ENCODE measurements at places on chromosomes 2 and 18. TPM values are rescaled to one million over a fixed set of nuclear protein-coding genes. Genes with fewer than 3 reads are reported as not detected.

The NBAS gene
- 98.8 TPM for total RNA-seq

The RELCH gene
- 29.1 TPM for total RNA-seq

The COBLL1 gene
- total RNA-seq: 2.5 TPM

The PDCD1 gene
- not detected for total RNA-seq

The UGT1A10 gene
- total RNA-seq: not detected

The PDE1A gene
- 27.9 TPM for total RNA-seq

The C2orf66 gene
- total RNA-seq: under 0.01 TPM

The TPGS2 gene
- 101 TPM for total RNA-seq

The ANKRD30BL gene
- not detected for total RNA-seq

The ALPP gene
- not detected for total RNA-seq

The ESPNL gene
- total RNA-seq: 0.60 TPM

The PPP1R1C gene
- total RNA-seq: 0.47 TPM

The CDK15 gene
- 5.8 TPM for total RNA-seq

All from bronchial smooth muscle cell (primary cell).